ENCODE measurements at places on chromosomes 1 and 21.

DNA sequence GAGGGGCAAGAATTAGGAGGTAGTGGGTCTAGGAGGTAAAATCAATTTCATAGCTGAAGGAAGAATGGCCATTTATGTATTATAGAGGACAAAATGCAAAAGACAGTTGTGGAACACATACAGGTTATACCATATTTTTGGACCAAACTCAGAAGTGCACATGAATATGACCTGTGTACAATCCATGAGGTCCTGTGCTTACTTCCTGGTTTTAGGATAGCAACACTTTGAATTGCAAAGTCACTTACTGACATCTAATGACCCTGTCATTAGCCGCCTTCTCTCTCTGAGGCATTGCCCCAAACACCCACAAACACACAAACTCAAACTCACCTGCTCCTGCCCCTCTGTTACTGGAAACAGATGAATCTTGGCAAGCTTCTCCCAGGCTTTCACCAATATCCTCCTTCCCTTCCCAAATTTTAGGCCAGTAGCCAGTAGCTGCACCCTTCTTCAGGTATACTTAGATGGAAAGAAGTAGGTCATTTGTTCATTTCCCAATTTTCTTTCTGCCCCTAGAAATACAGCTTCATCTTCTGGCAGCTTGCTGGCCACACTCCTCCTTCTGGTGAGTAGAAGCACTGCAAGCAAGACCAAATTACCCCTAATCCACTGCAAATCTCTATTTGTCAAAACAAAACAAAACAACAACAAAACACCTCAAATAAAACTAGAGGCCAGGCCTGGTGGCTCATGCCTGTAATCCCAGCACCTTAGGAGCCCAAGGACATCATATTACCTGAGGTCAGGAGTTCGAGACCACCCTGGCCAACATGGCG, 13.7 kb upstream of the RPL5 start:
- DNase-seq = peak; percentile 38

GRCh38 chr1:98001764-98002163, 80.9 kb upstream of the DPYD start:
- DNase-seq = no peak

GRCh38 chr1:39886757-39887231, 3.5 kb upstream of the TRIT1 start:
- DNase-seq = no peak

- DNase-seq = no peak
Observed at GRCh38 chr1:85579622-85580021, 939 bp upstream of the CCN1 start.

- no peak for DNase-seq
Observed at GRCh38 chr1:55927702-55928290, 651.6 kb downstream of the PLPP3 start.

GRCh38 chr1:208219659-208220282, 24.4 kb downstream of the PLXNA2 start:
- no peak for DNase-seq

GRCh38 chr1:168195199-168196135, 16.7 kb downstream of the TIPRL start:
- DNase-seq = no peak

DNA sequence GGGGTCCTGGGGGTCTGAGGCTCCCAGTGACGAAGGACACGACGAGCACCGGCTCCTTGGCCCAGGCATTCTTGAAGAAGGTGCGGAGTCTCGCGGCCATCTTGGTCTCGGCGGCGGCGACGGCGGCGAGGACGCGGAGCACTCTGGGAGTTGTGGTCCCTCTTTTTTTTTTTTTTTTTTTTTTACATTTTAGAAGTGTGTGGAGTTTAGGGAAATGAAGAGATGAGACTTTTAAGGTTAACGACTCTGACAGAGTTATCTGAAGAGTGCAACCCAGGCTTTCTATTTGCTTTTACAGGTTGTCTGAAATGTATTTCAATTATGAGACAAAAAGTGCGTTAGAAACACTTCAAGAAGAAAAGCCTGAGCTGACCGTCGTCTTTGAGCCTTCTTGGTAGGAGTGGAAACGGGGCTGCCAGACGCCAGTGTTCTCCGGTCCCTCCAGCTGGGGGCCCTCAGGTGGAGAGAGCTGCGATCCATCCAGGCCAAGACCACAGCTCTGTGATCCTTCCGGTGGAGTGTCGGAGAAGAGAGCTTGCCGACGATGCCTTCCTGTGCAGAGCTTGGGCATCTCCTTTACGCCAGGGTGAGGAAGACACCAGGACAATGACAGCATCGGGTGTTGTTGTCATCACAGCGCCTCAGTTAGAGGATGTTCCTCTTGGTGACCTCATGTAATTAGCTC, 9.7 kb downstream of the OR2B11 start:
- peak; percentile 36 for DNase-seq

- DNase-seq = no peak
Observed at GRCh38 chr1:29249951-29250581, 13.7 kb downstream of the PTPRU start.

DNA sequence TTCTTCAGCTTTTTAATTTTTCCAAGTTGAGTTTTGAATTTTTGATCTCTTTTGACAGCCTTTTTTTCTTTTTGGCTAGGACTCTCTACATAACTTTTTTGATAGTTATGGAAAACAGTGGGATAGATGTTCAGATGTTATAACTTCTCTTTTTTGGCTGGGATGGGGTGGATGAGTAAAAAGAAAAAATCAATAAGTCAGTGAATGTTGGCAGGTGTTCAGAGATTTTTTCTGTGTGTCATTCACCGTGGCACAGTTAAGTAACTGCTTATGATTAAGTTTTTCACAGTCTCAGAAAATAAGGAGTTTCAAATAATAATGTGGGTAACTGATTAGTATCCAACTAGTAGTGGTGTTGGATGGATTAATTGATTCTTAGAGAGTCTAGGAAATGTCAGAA, 24.0 kb downstream of the HS2ST1 start:
- no peak for DNase-seq

GRCh38 chr1:99829269-99829668, 20.9 kb upstream of the AGL start:
- no peak for DNase-seq

- DNase-seq = no peak
Observed at GRCh38 chr1:5616366-5617178, 375.7 kb downstream of the NPHP4 start.

DNA sequence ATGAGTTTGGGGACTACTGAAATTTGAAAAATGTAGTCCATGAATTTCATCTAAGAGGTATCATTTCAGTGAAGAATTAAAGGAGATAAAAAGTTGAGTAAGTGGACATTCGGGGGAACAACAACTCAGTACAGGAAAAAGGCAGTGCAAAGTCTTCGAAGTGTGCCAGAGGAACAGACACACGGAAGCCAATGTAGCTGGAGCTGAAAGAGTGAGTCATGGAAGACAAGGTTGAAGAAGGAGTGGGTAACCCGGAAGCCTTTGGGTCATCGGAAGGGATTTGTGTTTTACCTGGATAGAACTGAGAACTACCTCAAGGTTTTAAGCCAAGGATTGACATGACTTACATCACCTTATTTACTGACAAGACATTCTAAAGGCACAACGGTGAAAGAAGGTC, 733.4 kb downstream of the NCAM2 start:
- no peak for DNase-seq

- DNase-seq = no peak
Observed at GRCh38 chr1:228003461-228004330, 3.1 kb upstream of the WNT3A start.

DNA sequence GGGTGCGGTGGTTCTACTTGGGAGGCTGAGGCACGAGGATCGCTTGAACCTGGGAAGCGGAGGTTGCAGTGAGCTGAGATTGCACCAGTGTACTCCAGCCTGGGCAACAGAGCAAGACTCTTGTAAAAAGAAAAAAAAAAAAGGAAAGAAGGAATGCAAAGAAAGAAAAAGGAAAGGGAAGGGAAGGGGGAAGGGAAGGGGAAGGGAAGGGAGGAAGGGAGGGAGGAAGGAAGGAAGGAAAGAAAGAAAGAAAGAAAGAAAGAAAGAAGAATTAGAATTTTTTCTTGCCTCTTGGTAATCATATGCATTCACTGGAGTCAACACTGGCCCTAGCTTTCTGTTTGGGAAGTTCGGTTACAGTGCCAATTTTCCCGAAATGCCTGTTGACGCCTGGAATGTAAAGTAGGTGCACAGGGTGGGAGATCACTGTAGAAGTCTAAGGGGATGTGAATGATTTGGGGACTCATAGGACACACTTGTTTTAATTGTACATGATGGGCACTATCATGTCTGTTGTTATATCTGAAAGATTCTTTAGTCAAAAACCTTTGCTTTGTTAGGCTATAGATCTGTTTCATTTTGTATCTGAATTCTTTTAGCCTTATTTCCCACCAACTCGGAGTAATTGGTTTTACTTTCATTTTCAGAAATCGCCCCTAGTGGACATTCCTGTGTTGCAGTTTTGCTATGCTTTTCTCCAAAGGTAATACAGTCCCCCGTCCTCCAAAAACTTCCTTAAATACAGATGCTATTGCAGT, 59.8 kb upstream of the MORC3 start:
- peak; percentile 77 for DNase-seq

- no peak for DNase-seq
Observed at GRCh38 chr1:221381910-221382623, 359.8 kb downstream of the DUSP10 start.

DNA sequence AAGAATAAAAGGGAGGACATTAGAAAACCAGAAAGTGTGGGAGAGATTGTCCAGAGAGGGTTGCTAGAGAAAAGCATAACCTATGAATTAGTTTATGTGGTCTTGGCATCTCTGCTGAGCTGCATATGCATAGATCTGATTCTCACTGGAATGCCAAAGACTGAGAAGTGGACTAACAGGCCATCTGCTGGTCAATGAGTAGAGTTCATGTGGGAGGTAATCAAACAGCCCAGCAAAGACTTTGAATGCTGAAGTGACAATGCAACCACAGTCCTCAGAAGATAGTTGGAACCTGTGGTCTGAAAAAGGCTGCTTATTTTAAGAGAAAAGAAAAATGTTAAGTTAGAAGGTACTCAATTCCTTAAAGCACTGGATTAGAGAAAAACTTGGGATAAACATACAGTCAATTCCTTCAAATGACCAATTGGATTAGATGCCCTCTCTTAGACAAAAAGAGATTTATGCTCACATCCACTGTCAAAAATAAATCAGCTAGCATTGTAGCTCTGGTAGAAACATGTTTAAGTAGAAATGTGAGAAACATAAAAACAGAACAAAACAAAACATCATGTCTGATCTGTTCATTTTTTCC, 382.8 kb downstream of the AMY1C start:
- no peak for DNase-seq

- DNase-seq = no peak
Observed at GRCh38 chr1:54813485-54814125, 12.5 kb upstream of the TTC22 start.

GRCh38 chr1:45206808-45207623, 611 bp upstream of the ZSWIM5 start:
- no peak for DNase-seq

GRCh38 chr1:23909412-23909811, 3.8 kb downstream of the CNR2 start:
- no peak for DNase-seq

- no peak for DNase-seq
Observed at GRCh38 chr1:18397641-18398040, 83.1 kb upstream of the KLHDC7A start.

- no peak for DNase-seq
Observed at GRCh38 chr1:229862017-229862774, 204.8 kb upstream of the GALNT2 start.

DNA sequence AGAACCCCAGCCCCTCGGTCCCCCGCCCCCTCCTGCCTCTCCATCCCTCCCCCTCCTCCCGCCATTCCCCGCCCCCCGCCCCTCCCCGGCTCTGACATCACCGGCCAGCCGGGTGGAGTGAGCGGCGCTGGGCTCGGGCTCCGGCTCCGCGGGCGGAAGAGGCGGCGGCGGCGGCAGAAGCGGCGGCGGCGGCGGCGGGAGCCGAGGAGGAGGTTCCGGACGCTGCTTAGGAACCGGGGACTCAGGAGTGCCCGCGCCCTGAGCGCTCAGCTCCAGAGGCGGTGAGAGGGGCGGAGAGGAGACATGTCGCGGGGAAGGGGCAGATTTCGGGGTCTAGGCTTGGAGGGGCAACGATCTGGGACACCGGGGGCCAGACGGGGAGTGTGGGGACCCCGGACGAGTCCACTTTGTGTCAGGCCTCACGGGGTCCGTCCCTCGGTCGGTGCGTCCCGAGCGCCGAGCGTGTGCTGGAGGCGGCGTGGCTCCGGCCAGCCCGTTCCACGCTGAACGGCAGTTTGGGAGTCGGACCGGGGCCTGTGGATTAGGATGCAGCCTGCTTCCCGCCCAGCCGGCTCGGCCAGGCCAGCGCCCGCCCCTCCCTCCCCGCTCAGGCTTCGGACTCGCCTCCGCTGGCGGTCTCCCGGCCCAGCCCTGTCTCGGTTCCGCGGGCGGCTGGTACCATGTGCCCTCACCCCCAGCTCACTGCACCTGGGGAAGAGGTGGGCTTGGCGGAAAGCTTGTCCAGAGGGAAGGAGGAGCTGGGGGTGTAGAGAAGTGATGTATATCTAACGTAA, at the start of gene PEA15:
Gene PEA15 (plus strand): TSS at position 143 of the 794 bp plus-strand sequence. CDS start 6,161 bp downstream, outside the sequence.
- peak; percentile 78 for DNase-seq

- no peak for DNase-seq
Observed at GRCh38 chr1:25795211-25795610, 4.8 kb upstream of the SELENON start.

- DNase-seq = no peak
Observed at GRCh38 chr1:70431874-70432273, 20.8 kb downstream of the CTH start.

DNA sequence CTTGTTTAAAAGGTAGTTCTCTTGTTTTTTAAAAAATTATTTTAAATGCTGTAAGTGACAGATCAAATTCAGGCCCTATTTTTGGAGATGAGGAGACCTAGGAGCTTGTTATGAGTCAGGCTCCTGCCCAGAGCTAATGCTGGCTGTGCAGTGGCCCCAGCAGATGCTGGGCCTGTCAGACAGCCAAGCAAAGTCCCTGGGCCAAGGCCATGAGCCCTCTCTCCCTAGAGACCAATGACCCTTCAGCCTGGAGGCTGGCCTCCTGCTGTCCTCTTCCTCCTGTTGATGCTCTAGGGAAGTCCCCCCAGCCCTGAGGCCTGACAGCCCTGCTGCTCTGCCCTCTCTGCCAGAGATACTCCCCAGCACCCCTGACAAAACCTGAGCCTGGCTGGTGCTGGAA, 128.1 kb upstream of the CTTNBP2NL start:
- DNase-seq = no peak

DNA sequence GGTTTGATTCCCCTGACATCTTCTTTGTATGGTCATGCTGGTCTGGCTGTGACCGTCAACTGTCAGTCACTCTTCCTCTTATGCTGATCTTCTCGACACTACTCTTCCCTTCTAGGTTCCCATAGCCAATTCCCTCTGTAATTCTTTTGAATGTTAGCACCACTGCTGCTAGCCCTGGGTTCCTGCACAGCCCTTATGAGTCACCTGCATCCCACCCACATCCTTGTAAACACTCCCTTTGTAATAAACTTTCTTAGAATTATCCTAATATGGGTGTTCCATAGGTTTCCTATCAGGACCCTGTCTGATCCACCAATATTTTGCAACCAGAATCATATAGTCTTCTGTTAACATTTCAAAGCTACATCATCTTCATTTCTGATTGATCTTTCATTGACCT, 37.1 kb downstream of the JUN start:
- no peak for DNase-seq

DNA sequence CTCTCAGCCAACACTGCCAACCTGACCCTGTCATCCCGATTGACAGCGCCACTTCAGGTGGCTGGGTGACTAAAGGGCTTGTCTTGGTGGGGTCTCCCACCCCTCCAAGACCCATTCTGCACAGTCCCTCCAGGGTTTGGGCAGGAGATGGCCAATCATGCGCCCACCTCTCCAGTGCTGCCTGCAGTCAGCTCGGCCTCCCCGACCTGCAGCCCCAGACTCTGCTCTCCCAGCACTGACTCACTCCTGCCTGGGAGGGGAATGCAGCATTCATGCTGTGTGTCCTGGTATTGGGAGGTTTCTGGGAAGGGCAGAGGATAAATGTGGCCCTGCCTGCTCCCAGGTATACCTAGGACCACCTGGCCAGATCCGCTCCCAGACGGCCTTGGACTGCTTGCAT, 9.7 kb downstream of the TMEM81 start:
- DNase-seq = no peak
